ENCODE measurements at places on chromosomes 5 and 9.

GRCh38 chr5:147388184-147389108, 121.4 kb downstream of the DPYSL3 start:
- DNase-seq: no peak

- DNase-seq: peak; percentile 12
Observed at GRCh38 chr9:101601904-101602765, 7.4 kb upstream of the PPP3R2 start.

GRCh38 chr5:74336297-74336696, 304.2 kb downstream of the ENC1 start:
- no peak for DNase-seq

DNA sequence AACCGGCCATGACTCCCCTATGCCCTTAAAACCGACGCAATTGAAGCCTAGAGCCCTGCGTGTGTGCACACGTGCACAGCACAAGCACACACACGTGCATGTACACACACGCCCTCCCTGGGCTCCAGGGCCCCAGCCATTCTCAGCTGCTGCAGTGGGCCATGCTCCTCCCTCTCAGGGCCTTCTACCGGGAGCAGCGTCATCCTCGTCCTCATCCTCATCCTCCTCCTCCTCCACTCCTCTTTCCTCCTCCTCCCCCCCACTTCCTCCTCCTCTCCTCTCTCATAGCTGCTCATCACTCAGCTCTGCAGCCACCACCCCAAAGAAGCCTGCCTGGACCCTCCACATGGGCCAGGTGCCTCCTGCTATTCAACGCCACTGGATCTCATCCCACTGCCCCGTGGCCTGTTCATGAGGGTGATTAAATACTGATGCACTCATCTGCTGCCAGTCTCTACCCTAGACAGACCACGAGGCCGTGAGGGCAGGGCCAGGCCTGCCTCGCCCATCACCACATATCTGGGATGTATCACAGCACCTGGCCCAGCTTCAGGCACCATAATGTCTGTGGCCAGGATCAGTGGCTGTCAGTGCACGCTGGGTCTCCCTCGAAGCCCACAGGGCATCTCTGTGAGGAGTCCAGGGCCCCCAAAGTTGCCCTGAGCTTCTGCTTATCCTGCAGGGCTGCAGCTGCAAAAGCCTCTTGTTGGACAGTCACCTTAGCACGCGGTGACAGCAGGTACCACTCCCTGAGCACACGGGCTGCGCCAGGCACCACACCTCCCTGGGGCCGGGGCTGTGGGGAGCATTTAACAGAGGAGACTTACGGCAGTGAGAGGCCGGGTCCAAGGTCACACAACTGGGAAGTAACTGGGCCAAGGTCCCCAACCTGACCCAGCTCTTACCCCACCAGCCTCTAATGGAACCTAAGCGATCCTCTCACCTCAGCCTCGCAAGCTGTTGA, 9.8 kb downstream of the FAM78A start:
- DNase-seq: no peak

DNA sequence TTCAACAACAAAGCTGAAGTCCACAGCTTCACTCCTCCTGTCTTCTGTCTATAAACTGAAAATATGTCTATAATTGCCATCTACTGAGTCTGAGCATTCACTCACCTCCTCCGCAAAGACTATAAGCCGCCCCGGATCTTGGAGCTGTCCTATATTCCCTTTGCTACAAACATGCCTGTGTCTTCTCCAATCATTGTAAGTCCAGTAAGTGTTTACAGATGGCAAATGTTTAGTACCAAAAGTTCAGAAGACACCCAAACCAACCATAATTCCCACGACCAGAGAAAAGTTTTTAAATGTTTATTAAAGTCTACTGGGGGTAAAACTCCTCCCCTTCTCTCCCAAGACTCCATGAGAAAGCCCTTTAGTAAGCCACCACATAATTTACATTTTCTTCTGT, 80.9 kb downstream of the EBF1 start:
- no peak for DNase-seq

- DNase-seq: no peak
Observed at GRCh38 chr9:116844621-116845020, 157.5 kb downstream of the TRIM32 start.

GRCh38 chr5:113788141-113788655, 274.7 kb downstream of the YTHDC2 start:
- DNase-seq: no peak
